Renal cortical epithelial cell (primary cell): ENCODE measurements at places on chromosomes 5 and 9. TPM values are rescaled to one million over a fixed set of nuclear protein-coding genes. Genes with fewer than 3 reads are reported as not detected.

PCDHB15 gene
- under 0.01 and 1.3 TPM in 2 replicates for total RNA-seq

GCNT4 gene
- total RNA-seq: 5.5 and 11.6 TPM in 2 replicates

SMC5 gene
- 18.6 and 23.5 TPM in 2 replicates for total RNA-seq

PCDHB13 gene
- 0.17 and 2.9 TPM in 2 replicates for total RNA-seq

FRRS1L gene
- 0.50 TPM in 1 of 2 replicates, not detected in the other for total RNA-seq

VCAN gene
- 269 and 2,590 TPM in 2 replicates for total RNA-seq

SHLD3 gene
- total RNA-seq: 5.4 and 6.1 TPM in 2 replicates

DIPK1B gene
- 0.52 and 4.0 TPM in 2 replicates for total RNA-seq

C5orf46 gene
- total RNA-seq: 0.35 TPM in 1 of 2 replicates, not detected in the other

NUDT2 gene
- 14.5 and 27.4 TPM in 2 replicates for total RNA-seq

SKP2 gene
- 15.1 and 22.7 TPM in 2 replicates for total RNA-seq

ARHGEF37 gene
- 10.2 and 10.8 TPM in 2 replicates for total RNA-seq

BASP1 gene
- total RNA-seq: 79.5 and 82.6 TPM in 2 replicates

C7 gene
- not detected in 2 replicates for total RNA-seq

TMEM232 gene
- total RNA-seq: 2.3 and 9.1 TPM in 2 replicates

CDH9 gene
- total RNA-seq: not detected in 2 replicates

EQTN gene
- not detected in 2 replicates for total RNA-seq

IFNE gene
- total RNA-seq: 9.5 TPM in 1 of 2 replicates, not detected in the other

STRBP gene
- total RNA-seq: 23.8 and 26.0 TPM in 2 replicates

PTGES gene
- total RNA-seq: 3.2 and 42.7 TPM in 2 replicates

NKD2 gene
- total RNA-seq: 0.10 TPM in 1 of 2 replicates, not detected in the other

RFESD gene
- 1.2 and 2.4 TPM in 2 replicates for total RNA-seq

CENPK gene
- total RNA-seq: 5.0 and 21.4 TPM in 2 replicates

ZBED3 gene
- 0.69 and 13.4 TPM in 2 replicates for total RNA-seq

GPR151 gene
- not detected in 2 replicates for total RNA-seq

LPAR1 gene
- 9.4 and 16.4 TPM in 2 replicates for total RNA-seq

BHMT2 gene
- total RNA-seq: 20.3 and 34.6 TPM in 2 replicates

NME5 gene
- 7.1 and 17.1 TPM in 2 replicates for total RNA-seq

PCA3 gene
- 0.05 TPM in 1 of 2 replicates, not detected in the other for total RNA-seq

APBA1 gene
- 0.55 and 1.2 TPM in 2 replicates for total RNA-seq
